ENCODE measurements at places on chromosomes 1 and 21.

DNA sequence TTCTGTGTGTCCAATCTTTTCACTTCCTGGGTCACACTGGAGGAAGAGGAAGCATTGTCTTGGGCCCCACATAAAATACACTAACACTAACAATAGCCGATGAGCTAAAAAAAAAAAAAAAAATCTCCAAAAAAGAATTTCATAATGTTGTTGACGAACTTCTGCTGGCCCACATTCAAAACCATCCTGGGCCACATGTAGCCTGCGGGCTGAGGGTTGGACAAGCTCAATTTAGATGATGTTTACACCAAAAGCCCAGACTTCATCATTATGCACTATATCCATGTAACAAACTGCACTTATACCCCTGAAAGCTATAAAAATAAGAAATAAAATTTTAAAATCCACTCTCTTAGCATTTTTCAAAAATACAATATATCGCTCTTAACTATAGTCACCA lies 187.8 kb upstream of the PTBP2 start:
- DNase-seq: no peak

DNA sequence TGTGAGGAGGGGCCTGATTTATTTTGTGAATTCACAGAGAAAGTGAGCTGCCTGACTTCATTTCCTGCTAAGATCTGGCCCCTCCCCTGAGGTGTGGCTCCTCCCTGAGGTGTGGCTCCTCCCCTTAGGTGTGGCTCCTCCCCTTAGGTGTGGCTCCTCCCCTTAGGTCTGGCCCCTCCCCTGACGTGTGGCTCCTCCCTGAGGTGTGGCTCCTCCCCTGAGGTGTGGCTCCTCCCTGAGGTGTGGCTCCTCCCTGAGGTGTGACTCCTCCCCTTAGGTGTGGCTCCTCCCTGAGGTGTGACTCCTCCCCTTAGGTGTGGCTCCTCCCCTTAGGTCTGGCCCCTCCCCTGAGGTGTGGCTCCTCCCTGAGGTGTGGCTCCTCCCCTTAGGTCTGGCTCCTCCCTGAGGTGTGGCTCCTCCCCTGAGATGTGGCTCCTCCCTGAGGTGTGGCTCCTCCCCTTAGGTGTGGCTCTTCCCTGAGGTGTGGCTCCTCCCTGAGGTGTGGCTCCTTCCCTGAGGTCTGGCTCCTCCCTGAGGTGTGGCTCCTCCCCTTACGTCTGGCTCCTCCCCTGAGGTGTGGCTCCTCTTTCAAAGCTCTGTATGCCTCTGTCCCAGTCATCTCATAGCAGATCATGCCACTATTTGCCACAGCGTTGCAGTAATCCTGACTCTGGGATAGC lies 26.9 kb upstream of the LRRC3 start:
- peak; percentile 38 for DNase-seq

DNA sequence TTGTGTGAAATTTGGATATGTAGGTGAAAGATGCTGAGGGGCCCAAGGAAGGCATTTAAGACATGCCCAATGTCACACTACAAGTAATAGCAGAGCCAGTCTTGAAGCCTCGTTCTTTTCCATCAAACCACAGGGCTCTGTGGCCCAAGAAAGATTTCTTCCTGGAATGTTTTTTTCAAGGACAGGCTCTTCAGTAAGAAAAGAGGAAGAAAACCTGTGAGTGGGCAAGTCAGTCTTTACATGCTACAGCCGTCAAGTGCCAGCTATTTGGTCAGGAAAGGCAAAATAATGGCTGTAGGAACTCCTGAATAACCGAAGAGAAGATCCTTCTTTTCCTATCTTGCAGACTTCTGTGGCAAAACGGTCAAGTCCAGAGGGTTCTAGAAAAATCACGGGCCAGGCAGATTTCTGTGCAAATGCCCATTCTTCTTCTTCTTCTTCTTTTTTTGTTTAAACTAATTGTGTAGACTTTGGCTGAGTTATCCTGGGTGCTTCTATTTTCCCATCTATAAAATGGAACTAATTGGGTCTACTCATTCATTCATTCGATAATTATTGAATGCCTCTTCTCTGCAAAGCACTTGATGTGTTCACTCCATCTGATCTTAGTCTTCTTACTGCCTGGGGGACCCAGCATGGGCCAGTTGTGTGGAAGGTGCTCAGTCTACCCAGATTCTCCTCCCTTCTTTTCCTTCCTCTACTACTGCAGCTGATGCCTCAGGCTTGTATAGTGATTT lies 1.9 kb upstream of the ID3 start:
- no peak for DNase-seq

DNA sequence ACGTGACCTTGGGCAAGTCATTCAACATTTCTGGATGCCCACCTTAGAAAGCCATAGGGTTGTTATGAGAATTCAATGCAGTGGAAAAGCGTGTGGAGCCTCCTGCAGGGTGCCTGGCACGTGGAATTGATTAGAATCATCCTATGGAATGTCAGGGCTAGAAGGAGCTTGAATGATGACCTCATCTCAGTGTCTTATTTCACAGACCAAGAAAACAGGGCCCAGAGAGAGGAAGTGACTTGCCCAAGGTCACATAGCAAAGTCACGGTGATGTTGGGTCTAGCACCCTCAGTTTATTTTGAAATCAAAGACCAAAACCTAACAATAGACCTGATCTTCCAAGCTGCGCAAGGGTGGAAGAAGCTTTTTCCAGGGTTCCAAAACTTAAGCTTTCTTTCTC lies 6.0 kb downstream of the TRABD2B start:
- peak; percentile 64 for DNase-seq

- no peak for DNase-seq
These were observed 10.0 kb downstream of the NBPF3 start for GRCh38 chr1:21449906-21450305.

GRCh38 chr1:87560601-87561360 lies 232.1 kb downstream of the LMO4 start:
- DNase-seq: peak; percentile 5

- no peak for DNase-seq
These were observed 5.4 kb upstream of the ZBTB8A start for GRCh38 chr1:32533792-32534327.

- no peak for DNase-seq
These were observed 70.7 kb downstream of the HUNK start for GRCh38 chr21:31943561-31943960.

GRCh38 chr1:163273766-163274441 lies 47.9 kb upstream of the NUF2 start:
- DNase-seq: no peak

DNA sequence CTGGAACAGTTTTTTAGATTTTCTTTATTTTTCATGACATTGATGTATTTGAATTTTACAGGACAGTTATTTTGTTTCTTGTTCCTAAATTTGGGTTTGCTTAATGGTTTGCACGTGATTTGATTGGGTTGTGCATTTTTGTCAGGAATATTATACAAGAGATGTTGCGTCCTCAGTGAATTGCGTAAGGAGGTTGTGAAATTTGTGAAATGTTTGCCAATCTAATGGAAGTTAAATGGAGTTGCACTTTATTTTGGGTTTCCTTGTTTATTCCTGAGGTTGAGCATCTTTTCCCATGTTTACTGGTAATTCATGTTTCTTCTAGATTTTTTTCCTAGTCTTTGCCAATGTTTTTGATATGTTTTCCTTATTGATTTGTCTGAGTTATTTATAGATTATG lies 19.9 kb downstream of the ZNF648 start:
- peak; percentile 3 for DNase-seq

DNA sequence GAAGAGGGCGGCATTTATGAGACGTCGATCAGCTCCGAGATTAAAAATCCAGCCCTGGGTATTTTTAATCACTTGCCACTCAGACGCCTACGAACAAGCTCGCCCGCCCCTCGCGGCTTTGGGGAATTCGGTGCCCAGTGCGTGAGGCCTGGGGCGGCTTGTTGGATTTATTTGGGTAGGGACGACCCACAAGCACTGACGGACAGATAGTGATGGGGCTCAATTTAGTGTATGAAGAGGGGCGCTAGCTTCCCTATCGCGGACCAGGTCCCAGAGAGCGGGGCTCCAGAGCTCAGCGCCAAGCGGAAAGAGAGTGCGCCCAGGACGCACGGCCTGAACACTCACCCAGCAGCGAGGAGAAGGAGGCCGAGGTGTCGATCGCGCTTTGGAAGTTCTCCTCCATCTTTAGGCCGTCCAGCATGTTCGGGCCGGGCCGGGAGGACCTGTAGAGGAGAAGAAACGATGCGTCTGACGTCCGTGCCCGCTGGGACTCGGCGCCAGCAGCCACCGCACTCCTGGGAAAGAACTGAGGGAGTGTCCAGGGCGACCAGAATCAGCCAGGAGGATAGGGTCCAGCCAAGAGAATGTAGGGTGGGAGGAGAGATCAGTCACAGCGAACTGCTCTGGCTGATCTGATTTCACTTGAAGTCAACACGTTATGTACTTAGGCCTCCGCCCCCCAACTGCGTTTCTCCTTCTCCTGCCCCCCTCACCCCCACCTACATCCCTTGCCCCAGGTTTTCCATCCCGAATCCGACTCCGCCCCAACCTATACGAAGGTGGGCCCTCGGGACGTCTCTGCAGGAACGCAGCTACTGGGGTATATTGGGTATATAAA lies 1.2 kb downstream of the LMX1A start:
- DNase-seq: no peak

GRCh38 chr1:165137551-165138316 lies 218.8 kb downstream of the LMX1A start:
- no peak for DNase-seq

- DNase-seq: no peak
These were observed 212.4 kb upstream of the GALNT2 start for GRCh38 chr1:229854620-229855019.

- DNase-seq: peak; percentile 7
These were observed 22.8 kb downstream of the INSL5 start for GRCh38 chr1:66778266-66778665.

- no peak for DNase-seq
These were observed 1.8 kb downstream of the CCDC17 start for GRCh38 chr1:45621895-45622523.

DNA sequence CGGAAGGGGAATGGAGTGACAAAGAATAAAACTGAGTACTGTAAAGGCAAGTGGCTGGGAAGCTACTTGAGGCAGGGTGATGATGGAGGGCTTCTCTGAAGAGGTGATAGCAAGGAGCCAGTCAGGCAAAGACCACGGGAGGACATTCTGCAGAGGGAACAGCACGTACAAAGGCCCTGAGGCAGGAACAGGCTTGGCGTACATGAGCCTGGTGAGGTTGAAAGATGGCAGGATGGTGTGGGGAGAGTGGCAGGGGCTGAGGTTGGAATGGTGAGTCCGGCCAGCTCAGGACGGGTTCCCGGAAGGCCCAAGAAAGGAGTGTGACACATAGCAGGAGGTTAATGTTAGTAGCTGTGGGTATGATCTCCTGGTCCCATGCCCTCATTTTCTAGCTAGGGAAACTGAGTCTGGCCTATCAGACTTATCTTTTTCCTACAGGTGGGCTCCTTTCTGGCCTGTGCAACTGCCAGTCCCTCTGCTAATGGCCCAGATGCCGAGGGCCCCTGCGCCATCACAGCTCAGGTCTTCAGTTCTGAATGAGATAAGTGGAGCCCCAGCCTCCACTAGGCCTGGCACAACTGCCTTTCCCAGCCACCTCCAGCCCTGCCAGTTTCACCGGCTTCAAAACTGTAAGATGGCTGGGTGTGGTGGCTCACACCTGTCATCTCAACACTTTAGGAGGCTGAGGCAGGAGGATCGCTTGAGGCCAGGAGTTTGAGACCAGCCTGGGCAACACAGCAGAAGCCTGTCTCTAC lies 87.0 kb downstream of the VWA5B1 start:
- DNase-seq: no peak

GRCh38 chr1:4169991-4170390 lies 269.9 kb upstream of the C1orf174 start:
- DNase-seq: no peak

- DNase-seq: no peak
These were observed 131.2 kb downstream of the TRABD2B start for GRCh38 chr1:47865881-47866535.

GRCh38 chr21:10627316-10627863 lies 106.0 kb downstream of the TPTE start:
- no peak for DNase-seq

DNA sequence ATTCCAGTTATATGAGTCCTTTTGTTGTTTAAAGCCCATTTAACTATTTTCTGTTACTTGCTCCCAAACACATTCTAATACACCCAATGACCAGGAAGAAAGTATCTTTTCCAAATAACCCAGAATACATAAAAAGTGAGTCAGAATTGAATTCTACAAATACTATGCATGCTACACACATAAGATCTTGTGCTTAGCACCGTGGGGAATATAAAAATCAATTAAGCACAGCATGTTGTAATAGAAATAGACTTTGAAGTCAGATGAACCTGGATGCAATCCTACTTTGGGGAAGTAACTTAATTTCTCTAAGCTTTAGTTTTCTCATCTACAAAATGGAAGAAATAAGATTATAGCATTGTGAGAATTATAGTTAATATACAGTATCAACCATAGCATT lies 40.5 kb upstream of the MUTYH start:
- DNase-seq: no peak

DNA sequence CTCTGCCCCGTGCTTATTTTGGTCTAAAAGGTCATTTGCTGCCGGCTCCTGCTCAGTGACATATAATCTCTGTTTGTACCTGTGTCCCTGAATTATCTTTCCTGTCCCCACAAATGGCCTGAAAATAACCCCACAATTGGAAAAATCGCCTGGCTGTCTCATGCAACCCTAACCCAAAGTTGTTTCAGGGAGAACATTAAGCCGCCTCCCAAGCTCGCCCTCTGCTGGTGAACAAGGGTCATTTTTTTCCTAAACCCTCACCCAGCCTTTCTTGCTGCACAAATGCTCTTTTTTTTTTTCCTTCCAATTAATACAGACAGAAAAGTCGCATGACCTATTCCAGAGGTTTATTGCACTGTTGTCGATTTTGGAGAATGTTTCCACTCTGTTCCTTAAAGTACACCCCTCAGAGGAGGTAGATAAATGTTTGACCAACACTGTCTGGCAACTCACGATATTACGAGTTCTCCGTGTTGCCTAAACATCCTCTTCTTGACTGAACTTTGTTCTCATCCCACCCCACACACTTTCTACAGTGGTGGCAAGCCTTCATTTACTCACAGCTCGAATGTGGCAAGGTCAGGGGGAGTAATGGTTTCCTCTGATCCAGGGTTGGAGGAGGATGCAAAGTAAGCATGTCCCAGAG lies 148.7 kb downstream of the ZZZ3 start:
- DNase-seq: peak; percentile 79

DNA sequence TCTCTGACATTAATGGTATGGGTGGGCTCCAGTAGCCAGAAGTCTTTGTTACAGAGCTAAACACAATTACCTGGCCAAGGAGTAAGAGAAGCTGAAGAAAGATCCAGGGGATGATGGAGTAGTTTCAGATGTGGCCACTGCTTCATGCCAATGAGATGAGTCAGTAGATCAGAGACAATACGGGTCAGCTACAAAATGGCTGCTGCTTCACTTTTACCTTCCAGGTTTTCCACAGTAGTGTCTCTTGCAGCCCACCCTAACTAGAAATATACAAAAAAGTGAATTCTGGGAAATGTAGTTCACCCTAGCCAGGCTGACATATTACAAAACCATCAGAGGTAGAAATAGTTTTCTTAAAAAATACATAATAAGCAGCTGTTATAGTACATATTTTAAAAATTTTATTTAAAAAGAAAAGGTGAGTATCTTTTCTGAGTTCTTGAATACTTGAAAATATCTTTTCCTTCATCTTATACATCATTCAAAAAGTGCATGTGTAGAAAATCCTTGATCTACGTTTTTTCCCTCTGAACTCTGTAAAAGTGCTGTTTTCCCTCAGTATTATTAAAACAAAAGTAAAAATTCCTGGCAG lies 36.1 kb downstream of the LRIF1 start:
- no peak for DNase-seq

Data from GM23248 (cell line).